ENCODE measurements at places on chromosomes 7 and 10.

- DNase-seq, result no peak
Observed at GRCh38 chr7:96235281-96235680, 86.6 kb downstream of the SLC25A13 start.

GRCh38 chr10:115867305-115867704 lies 405.7 kb downstream of the GFRA1 start:
- no peak for DNase-seq

GRCh38 chr7:2980401-2981102 lies 63.1 kb downstream of the CARD11 start:
- no peak for DNase-seq

- no peak for DNase-seq
Observed at GRCh38 chr7:2044883-2045471, 187.8 kb downstream of the MAD1L1 start.

DNA sequence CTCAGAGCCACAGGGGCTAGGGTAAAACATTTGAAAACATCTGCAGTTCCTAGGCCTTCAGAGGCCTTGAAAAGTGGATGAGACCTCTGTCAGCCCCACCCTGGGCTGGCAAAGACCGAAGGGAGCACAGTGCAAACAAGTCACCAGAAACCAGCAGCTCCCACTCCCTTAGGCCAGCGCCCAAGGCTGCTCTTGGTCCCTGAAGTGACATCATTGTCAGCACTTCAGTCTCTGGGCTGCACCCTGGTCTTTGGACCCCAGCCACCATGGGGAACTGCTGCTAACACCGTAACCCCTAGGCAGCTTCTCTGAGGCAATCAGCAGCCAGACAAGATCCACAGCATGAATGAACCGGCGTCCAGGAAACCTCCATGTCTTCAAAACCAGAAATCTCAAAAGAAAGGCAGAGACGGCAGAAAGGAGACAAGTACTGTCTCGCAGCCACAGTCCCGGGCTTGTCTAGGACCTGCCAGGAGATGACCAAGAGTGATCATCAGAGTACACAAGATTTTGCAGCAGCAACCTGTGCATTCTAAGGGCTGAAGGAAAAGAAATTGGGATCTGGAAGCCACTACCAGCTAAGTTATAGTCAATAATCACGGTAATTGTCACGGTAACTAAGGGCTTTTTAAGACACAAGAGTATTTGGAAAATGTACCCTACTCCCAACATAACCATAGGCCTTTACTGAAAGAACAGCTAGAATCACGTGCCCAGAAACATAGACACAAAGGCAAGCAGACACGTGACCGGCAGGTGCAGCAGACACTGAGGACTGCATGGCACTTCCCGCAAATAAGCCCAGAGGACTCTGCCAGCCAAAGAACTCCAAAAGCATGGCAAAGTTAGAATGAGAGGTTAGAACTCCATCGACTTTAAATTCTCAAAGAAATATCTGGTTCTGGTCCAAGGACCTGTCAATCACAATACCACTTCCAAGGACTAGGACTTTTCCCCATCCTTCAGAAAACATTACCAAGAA lies 23.3 kb downstream of the CPXM2 start:
- DNase-seq, result no peak

DNA sequence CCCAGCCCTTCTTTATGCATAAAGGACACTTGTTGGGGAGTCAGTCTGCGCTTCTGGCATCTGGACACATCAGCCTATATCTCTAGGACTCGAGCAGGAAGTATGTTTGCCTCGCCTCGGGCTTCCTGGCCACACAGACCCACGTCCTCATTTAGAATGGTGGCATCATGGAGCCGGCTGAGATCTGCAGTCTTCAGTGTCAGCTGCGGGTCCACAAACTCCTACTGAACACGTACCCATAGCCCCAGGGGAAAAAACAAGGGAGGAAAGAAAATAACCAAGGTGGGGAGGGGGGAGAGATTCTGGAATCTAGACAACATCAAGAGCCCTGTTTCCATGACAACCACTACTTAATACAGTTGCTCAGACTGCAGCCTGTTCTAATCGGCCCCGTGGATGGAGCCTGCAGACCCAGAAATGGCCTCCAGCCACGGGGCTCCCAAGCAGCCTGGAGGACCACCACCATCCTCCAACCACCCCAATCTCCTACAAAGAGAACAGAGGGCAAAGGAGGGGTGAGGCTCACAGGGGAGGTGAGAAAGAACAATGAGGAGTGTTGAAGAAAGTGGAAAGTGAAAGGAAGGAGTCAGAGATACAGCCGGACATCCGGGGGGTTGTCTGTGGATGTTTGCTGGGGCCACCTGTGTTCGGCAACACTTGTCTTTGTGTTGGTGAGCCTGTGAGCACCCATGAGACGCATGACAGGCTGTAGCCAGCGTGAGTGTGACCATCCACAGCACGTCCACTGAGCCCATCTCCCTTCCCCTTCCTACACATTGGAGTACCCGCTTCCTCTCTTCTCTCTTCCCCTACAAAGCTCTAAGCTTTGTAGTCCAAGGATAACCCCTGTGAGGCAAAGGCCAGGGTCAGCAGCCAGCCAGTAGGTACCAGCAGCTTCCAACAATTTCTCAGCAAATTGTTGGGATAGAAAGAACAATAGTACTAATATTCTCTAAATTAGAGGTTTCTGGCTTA lies 141.0 kb downstream of the PLXNA4 start:
- DNase-seq, result no peak

DNA sequence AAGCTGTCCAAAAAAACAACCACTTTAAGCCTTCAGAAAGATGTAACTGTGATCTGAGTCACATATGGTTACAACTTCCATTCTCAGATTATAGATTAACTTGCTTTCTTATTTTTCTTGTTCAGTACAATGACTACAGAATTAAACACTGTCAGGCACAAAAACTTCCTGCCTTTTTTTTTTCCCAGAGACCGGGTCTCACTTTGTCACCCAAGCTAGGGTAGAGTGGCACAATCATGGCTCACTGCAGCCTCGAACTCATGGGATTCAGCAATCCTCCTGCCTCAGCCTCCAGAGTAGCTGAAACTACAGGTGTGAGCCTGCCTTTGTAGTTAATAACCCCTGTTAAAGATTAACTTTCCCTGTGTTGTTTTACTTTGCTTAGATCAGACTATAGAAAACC lies 163.2 kb downstream of the AVL9 start:
- no peak for DNase-seq

DNA sequence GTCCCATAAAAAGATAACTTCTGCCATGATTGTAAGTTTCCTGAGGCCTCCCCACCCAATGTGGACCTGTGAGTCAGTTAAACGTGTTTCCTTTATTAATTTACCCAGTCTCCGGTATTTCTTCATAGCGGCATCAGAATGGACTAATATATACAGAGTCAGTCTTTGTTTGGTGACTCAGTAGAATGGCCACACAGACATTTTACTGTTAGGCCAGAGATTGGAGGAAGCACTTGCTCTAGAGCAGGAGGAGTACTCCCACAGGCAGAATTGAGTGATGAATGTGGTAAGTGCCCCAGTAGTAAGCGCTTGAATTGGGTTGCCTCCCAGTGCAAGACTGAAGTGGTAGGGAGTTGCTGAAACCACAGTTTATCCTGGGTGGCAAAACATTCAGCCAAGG lies 149.5 kb upstream of the SMIM30 start:
- DNase-seq, result no peak

- DNase-seq, result peak; percentile 3
Observed at GRCh38 chr7:129502708-129503685, 666 bp downstream of the SMKR1 start.

DNA sequence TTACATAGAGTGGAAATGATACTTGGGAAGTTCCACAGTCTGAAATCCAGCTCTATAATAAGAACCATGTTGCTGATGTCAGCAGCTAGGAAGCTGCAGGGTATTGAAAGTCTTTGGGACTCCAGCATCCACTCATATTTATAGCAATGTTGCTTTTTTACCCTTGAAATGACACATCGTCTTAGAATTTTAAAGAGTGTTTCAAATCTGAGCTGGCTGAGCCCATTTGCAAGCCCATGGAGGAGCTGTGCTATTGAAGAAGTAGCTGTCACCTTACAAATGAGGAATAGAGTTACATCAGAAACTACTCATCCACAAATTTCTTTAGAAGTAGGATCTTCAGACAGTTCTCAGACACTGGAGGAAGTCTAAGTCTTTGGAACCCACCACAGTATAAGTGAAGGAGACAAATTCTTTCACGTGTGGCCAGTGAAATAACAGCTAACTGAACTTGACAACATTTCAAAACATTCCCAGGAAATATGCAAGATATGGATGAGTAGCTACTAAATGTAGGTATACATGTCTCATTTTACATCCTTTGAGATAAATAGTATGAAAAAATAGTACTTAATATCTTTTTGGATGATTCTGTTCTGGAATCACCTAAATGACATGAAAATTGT lies 203.6 kb downstream of the ZNF365 start:
- DNase-seq, result no peak

DNA sequence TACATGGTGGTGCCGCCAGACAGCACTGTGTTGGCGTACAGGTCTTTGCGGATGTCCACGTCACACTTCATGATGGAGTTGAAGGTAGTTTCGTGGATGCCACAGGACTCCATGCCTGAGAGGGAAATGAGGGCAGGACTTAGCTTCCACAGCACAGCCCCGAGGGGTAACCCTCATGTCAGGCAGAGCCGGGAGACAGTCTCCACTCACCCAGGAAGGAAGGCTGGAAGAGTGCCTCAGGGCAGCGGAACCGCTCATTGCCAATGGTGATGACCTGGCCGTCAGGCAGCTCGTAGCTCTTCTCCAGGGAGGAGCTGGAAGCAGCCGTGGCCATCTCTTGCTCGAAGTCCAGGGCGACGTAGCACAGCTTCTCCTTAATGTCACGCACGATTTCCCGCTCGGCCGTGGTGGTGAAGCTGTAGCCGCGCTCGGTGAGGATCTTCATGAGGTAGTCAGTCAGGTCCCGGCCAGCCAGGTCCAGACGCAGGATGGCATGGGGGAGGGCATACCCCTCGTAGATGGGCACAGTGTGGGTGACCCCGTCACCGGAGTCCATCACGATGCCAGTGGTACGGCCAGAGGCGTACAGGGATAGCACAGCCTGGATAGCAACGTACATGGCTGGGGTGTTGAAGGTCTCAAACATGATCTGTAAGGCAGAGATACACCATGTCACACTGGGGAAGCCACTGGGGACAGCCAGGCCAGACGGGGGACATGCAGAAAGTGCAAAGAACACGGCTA lies 104.6 kb upstream of the TNRC18 start:
- DNase-seq, result peak; percentile 30

GRCh38 chr7:10940704-10941355 lies 32.8 kb upstream of the PHF14 start:
- peak; percentile 3 for DNase-seq

- peak; percentile 85 for DNase-seq
Observed at GRCh38 chr10:27252267-27253000, 11.8 kb upstream of the ACBD5 start.

GRCh38 chr7:81780914-81781693 lies 11.3 kb upstream of the HGF start:
- no peak for DNase-seq

DNA sequence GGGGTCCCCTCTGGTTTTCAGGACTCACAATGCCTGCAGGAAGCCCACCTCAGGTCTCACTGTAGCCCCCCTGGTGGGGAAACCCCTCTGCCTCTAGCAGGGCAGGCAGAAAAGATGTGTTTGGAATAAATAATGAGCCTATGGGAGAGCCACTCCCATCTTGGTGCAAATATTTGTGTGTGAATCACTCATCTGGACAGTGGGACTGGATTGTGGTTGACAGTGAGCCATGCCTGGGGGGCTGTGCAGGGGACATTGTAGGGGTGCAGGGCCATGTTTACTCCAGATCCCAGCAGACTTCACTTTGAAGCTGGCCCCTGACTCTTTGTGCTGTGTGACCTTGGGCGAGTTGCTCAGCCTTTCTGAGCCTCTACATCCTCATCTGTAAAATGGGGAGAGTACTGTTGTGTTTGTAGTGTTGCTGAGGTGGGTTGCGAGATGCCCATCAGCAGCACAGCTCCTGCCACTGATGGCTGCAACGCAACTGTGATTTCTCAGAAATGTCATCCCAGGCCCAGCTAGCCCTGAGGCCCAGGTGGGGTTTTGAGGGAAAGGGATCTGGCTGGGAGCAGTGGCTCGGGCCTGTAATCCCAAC lies 20.7 kb downstream of the GTF2IRD1 start:
- no peak for DNase-seq

DNA sequence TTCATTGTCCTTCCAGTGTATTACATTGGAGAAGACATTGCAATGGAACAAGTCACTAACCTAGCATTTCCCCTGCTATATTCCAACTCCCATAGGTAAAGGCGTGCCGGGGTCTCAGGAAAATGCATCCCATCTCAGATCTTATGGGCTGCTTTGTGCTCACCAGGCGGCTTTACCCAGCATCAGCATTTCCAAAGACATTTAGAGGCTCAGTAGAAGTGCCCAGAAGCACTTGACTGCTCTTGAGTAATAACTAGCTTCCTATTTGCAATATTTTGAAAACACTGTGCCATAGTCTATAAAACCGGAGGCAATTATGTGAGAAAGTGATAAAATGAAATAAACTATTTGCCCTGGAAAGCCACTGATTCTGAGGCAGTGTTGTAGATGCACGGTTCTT lies 415.0 kb upstream of the NPVF start:
- DNase-seq, result no peak

- no peak for DNase-seq
Observed at GRCh38 chr10:114720685-114721278, 62.7 kb upstream of the ABLIM1 start.

GRCh38 chr7:76048668-76048988 lies 722 bp downstream of the MDH2 start:
- DNase-seq, result peak; percentile 12

GRCh38 chr7:38411404-38411803 lies 138.0 kb upstream of the TARP start:
- no peak for DNase-seq

DNA sequence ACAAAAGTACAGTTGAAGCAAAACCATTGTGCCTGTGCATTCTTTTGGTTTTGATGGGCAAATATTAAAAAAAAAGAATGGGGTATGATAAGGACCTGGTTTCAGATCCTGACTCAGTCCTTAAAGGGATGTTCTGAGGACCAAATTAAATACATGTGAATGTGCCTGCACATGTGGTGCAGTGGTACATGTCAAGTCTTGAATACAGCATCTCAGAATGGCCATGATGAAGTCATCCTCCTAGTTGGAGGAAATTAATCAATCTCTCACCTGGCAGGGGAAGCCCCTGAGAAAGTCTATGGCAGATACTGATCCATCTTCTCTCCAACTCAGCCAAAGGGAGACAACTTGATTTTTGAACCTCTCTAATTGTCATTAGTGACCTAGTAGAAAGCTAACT lies 207.0 kb downstream of the SUGCT start:
- DNase-seq, result no peak

GRCh38 chr10:132532749-132533560 lies 4.6 kb upstream of the INPP5A start:
- no peak for DNase-seq

DNA sequence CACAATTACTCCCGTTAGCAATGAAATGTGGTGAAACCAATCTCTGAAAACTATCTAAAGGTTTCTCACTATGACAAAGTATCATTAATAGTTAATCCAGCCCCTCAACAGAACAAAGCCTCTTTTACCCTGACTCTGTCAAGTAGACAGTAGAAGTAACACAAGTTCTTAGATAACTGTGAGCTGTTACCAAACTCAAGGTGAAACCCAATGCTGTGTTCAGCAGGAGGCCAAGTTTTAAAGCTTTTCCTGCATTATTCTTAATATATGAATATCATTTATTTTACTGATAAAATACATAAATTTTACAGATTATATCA lies 109.1 kb downstream of the SRPK2 start:
- DNase-seq, result no peak

Measured in stimulated activated CD4-positive, alpha-beta T cell treated with anti-CD3 and anti-CD28 coated beads, Interleukin-1b, Interleukin-23, amount 100 ng/mL, for 4 hours (primary cell).